ENCODE measurements at places on chromosomes 11 and 22.
A peak's percentile ranks its signal among the peaks of the same experiment; 100 is the strongest.

- no peak for DNase-seq
Observed at GRCh38 chr11:131833366-131833765, 463.0 kb downstream of the NTM start.

- DNase-seq, result no peak
Observed at GRCh38 chr11:95520369-95521132, 269.0 kb downstream of the FAM76B start.

DNA sequence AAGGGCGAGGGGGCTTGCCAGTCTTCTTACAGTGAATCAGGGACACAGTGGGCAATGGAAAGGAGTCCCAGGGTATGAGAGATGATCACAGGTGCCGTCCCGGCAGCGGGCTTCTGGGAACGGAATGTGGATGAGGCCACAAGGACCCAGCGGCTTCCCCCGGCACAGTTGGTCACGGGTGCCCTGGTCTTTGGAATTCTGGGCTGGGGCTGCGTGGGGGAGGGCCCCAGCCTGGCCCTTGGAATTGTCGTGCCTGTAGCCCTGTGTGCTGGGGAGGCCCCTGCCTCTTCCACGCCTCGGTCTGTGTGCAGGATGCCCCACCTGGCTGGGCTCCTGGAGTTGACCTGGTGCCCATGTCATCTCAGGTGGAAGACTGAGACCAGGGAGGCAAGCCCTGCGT is 76.6 kb downstream of the FBLN1 start:
- DNase-seq, result no peak

GRCh38 chr11:1230456-1231395 is 7.9 kb downstream of the MUC5B start:
- DNase-seq, result no peak

DNA sequence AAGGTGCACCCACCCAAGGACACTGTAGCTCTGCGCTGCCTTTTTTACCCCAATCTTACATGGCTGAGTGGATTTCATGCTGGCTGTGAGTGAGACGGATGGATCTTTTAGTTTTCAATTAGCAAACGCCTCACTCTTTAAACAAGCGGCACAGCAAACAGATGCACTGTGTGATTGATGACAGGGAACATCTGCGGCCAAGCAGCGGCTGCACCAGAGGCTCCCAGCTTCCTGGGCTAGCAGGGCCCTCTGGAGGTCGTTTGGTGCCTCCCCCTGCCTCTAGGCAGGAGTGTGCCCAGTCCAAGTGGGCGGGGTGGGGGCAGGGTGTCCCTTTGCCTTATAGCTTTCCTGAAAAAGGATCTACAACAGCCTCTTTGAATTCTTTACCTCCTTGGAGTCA is 2.1 kb upstream of the DRD2 start:
- DNase-seq, result no peak

- no peak for DNase-seq
Observed at GRCh38 chr11:86919557-86920210, 35.5 kb downstream of the FZD4 start.

DNA sequence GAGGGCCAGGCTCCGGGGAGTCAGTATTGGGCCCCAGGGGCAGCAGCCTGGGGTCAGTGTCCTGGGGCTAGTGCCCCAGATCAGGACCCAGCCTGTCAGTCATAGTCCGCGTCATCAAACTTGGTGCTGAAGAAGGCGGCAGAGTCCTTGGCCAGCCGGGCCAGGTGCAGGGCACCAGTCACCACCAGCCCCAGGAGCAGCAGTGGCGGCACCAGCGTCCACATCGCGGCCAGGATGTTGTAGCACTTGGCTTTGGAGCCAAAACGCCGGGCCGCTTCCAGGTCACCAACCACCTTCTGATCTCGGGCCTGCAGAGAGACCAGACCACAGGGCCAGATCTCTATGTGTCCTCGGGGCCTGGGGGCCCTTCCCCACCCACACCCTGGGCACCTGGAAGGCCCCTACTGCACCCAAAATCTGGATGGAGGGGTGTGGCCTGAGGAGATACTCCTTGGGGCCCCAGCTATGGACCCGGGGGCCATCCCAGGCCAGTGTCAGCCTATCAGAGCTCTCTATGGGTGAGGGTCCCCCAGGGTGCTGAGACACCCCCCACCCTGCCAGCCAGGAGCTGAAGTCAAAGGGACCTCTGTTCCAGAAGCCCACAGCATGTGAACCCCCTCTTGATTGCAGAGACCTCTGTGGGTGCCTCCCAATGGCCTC is 790 bp downstream of the IFITM5 start:
- DNase-seq, result no peak

- DNase-seq, result no peak
Observed at GRCh38 chr11:9815486-9816136, 151.7 kb downstream of the SWAP70 start.

DNA sequence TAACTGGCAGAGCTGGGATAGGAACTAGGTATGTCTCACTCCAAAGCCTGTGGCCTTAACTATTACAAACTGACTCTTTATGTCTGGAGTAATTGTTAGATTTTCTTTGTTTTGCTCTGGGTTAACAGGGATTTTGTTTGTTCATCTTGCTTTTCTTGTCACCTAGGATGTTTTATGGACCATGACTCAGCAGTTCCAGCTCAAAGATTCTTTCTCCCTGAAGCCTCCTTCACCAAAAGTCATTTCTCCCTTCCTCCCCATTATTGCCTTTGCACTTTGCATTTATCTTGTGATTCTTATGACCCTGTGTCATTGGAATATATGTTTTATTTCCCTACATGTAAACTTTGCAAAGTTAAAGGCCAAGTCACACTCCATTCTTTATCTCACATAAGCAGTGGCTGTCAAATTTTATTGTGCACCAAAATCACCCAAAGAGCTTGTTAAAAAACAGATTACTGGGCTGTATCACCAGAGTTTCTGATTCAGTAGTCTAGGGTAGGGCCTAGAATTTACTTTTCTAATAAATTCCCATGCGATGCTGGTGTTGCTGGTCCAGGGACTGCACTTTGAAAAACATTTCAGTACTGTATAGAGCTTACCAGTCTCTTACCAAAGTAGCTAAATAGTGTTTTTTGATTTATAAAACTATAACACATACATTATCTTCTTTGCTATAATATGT is 327.7 kb downstream of the DLG2 start:
- DNase-seq, result no peak

DNA sequence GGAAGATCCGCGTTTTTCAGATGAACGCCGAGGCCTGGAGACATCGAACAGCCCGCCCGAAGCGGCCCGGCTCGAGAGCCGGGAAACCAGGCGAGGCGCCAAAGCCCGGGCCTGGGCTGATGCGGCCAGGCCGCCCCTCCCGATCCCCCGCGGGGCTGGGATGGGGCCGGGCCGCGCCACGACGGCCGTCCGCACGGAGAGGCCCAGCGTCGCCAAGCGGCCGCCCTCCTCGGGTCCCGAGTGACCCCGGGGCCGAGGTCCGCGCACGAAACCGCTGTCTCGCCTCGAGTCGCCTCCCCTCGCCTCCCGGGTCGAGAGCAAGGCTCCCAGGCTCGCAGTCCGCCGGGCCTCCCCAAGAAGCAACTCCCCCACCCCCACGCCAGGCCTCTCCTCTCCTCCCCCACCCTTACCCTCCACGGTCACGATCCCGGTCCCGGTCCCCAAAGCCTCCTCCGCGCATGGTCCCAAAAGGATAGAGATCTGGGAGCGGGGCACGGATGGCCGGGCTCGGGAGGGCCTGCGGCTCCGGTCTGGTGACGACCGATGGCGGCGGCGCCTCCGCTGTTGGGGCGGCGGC is 482 bp downstream of the DDX17 start:
- peak; percentile 26 for DNase-seq

- DNase-seq, result no peak
Observed at GRCh38 chr22:38067028-38067415, 9.8 kb downstream of the PICK1 start.

DNA sequence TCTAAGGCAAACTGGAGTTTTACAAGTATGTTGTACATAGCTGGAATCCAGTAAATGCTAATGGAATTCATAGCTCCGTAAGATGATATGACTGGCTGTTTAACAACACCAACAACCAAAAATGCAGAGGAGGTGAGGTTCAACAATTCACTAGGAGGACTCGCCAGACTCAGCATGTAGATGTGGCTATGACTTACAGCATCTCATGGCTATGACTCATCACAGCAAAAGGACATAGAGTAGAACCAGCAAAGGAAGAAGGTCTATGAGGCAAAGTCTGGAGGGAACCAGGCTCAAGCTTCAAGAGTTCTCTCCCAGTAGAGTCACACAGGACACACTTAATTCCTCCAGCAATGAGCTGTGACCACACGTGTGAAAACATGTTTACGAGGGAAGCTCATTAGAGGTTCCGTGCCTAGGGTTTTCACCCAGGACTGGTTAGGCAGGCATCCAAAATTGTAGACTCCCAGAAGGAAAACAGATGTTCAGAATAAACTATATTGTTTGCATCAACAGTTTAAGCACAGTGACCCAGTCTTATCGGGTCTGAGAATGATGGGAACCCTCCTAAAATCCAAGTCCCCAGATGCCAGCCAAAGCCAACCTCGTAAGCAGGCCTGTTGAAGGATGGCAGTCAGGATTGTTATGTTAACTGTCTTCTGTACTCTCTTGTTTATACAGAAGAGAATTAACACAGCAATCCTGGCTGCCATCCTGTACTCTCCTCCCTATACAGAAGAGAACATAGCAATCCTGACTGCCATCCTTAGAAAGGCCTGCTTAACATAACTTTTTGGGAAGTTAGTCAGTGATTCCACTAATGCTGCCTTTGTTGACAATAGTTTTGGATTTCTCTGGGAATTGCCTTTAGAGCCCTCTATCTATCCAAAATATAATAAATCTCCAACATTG is 116.6 kb downstream of the LARGE1 start:
- no peak for DNase-seq

- no peak for DNase-seq
Observed at GRCh38 chr11:36019005-36019596, 75.2 kb downstream of the LDLRAD3 start.

DNA sequence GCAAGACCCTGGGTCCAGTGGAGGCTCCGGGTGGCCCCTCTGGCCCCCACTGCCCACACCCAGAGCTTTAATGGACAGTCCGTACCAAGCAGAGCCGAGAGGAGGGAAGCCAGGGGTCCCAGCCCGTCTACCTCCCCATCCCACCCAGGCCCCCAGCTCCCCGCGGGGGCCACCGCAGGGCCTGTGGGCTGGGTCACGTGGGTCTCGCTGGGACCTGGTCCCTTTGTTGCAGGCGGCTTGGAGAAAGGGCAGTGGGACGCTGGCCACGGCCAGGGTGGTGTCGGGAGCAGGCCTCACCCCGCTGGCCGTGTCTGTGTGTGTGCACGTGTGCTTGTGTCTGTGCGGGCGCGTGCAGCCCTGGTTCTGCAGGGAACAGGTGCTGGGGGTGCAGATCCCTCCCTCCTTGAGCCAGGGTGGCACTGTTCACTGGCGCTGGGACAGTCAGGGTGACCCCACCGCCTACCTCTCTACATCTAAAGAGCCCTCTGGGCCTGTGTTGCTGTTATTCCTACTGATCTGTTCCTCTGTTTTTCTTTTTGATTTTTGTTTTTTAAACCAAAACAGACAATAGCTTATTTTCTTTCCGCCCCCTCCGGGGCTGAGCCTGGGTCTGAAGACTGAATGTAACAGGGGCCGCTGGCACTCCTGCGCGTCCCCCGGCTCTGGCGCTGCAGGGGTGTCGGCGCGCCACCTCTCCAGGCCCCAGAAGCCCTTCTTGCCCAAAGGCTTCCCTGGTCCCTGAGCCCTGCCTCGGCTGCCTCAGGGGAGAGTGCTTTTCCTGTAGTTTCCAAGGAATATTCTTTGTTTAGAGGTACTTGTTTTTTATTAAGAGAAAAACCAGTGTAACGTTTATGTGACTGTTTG is 20.1 kb upstream of the TMEM191C start:
- no peak for DNase-seq

DNA sequence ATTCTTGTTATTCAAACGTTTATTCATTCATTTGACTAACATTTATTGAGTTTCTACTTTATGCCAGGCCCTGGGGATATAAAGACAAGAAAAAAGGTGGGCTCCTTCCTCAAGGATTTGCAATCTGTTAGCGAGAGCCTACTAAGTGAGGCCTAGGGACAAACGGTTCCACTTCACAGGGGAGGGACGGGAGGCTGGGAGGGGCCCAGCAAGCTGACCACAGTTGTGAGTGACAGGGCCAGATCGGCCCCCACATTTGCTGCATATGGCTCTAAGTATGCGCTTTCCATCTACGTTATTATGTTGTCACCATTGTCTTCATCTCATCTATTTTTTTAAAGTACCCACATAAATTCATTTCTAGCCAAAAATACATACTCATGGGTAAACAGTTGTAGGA is 271.1 kb downstream of the BUD13 start:
- no peak for DNase-seq

GRCh38 chr11:9269492-9270013 is 4.4 kb upstream of the DENND5A start:
- DNase-seq, result no peak

All from activated CD8-positive, alpha-beta memory T cell treated with anti-CD3 and anti-CD28 coated beads for 1 hour (primary cell).